ENCODE measurements at places on chromosomes 7 and 10. TPM values are rescaled to one million over a fixed set of nuclear protein-coding genes. Genes with fewer than 3 reads are reported as not detected.

Gene MEIG1
- total RNA-seq, result 1.2 TPM

Gene CALML3
- not detected for total RNA-seq

Gene TRIM50
- total RNA-seq, result not detected

Gene DLX5
- total RNA-seq, result 2.5 TPM

Gene ANKRD7
- 1.8 TPM for total RNA-seq

Gene FKBP6
- not detected for total RNA-seq

Gene HMX3
- not detected for total RNA-seq

Gene NRP1
- total RNA-seq, result 200 TPM

Gene DNAJB9
- total RNA-seq, result 34.2 TPM

Gene SPDYE5
- not detected for total RNA-seq

Gene CYP17A1
- total RNA-seq, result not detected

Gene ODAD2
- total RNA-seq, result 0.59 TPM

Gene MBLAC1
- 2.2 TPM for total RNA-seq

Gene LRRC61
- total RNA-seq, result 1.8 TPM

Gene ANKRD2
- total RNA-seq, result 0.72 TPM

Gene GIMAP2
- 9.4 TPM for total RNA-seq

Gene FLNC
- total RNA-seq, result 93.7 TPM

Gene C10orf105
- not detected for total RNA-seq

Gene BAMBI
- total RNA-seq, result 13.6 TPM

Gene AKR1C3
- 238 TPM for total RNA-seq

Gene BZW2
- 45.4 TPM for total RNA-seq

Gene CYREN
- total RNA-seq, result 35.5 TPM

Gene LIPF
- not detected for total RNA-seq

Gene ZEB1
- total RNA-seq, result 53.6 TPM
